Brain microvascular endothelial cell (primary cell): ENCODE measurements at places on chromosomes 5 and 9.

- no peak for DNase-seq
Observed at GRCh38 chr5:113000466-113000865, 23.9 kb downstream of the DCP2 start.

DNA sequence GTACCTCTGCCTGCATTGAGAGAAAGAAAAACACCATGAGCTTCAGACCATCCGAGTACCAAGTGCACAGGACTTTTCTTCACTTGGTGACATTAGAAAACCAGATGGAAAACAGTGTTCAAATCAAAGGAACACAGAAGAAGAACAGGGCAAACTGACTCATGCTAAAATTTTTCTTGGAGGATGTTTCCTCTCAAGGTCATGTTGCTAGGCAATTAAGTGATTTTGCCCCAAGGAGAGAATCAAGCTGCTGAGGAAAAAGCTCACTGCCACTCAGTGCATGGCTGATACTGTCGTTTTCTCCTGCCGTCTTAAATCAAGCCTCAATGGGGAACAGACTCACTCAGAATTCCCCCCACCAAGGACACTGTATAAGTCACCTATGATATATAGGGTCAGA, 57.9 kb upstream of the SIMC1 start:
- DNase-seq: no peak

- no peak for DNase-seq
Observed at GRCh38 chr5:33445798-33446197, 5.0 kb downstream of the TARS1 start.

DNA sequence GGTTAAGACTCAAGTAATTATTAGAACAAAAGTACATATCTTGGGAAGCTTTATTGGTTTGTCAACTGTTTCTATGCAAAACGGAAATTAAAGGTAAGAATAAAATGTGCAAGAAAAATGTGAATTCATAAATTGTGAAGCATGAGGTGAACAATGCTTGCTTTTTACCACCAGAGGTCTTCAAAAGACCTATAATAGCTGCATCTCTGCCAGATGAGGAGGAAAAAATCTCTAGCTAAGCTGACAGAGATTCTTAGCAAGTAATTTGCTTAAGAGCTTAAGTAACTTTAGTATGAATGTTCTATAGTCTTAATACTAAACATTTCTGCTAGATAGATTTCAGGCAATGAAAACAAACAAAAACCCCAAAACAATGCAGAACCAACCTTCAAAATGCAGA, 54.1 kb downstream of the MRPS30 start:
- no peak for DNase-seq

GRCh38 chr5:10468256-10468655, 26.6 kb downstream of the ROPN1L start:
- no peak for DNase-seq

GRCh38 chr5:151264113-151264512, 11.1 kb downstream of the GM2A start:
- DNase-seq: peak; percentile 17

GRCh38 chr5:155270725-155271124, 257.2 kb downstream of the KIF4B start:
- no peak for DNase-seq

GRCh38 chr5:72248410-72248981, 71.5 kb downstream of the MRPS27 start:
- peak; percentile 70 for DNase-seq

DNA sequence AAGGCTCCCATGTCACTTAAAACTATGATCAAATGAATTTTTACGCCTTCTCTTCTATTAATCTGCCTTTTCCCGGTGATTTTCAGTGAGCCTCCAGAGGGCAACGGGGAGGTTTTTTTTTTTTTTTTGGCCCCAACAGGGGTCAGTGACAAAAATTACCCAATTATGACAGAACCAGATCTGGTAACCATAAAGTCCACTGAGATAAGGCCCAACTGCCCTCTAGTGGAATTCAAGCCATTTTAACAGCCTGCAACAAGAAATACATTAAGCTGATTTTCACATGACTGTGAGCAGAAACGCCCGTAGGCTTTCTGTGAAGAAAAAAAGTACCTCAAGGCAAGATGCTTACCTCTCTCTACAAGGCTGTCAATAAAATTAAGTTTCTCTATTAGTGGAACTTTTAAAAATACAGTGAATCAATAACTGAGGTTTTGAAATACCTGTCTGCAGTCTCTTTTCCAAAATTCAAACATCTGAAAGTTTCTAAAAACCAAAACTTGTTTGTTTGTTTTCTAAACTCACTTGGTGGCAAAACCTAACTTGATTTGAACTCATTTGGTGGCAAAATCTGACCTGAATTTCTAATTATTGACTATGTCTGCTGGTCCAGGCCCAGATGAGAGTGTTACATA, 49.7 kb upstream of the FST start:
- peak; percentile 76 for DNase-seq

DNA sequence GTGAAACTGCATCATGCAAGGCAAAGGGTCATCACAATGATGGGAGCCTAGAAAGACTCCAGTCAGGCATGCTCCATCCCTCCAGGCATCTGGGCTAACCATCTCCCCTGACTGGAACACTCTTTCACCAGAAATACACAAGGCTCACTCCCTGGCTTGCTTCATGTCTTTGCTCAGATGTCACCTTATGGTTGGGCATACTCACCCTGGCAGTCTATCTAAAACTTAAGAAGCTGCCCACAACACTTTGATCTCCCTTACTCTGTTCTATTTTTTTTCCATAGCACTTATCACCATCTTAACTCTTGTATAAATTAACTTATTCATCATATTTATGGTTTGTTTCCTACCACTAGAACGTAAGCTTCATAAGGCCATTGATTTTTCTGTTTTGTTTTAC, 90.0 kb downstream of the SPEF2 start:
- no peak for DNase-seq

- no peak for DNase-seq
Observed at GRCh38 chr9:109963079-109963478, 183.1 kb downstream of the PALM2AKAP2 start.

GRCh38 chr5:4306057-4306456, 710.4 kb downstream of the IRX1 start:
- DNase-seq: no peak

- no peak for DNase-seq
Observed at GRCh38 chr9:16449076-16449730, 421.3 kb downstream of the BNC2 start.

DNA sequence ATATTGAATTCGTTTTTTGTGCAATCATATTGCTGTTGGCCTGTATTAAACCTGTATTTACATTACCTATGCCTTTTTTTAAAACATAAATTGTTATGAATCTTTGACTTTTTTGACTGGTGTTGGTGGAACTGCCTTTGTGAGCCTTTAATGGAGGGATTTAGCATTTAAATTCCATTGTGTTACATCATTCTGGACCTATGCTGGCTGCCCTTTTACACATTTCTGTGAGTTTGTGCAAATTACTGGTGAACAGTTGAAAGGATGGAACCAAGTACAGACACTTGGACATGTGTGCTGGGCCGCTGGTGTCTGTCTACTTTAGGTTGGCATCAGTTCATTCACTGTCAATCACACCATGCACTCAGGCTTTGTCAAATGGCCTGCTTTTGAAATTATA, 3.4 kb downstream of the SNX18 start:
- no peak for DNase-seq

DNA sequence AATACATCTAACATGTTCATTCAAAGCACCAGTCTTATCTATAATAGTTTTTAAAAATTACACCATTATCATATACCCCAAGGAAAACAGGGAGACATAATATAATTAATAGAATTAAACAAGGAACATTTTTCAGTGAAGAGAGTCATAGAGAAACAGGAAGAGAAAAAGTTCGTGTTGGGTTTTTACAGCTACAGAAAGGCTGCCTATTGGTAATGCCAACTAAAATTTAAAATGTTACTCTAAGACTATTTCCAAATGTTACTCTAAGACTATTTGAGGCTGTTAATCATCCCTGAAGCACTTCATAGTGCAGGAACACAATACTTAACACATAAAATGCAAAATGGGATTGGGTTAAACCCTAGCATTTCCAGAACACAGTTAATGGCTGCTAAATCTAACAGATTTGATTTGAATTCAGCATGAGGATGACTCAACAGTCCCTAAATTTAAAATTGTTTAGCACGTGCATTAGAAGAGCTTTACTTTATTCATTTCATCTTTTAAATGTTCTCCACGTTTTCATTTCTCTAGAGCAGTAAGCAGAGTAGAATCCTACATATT, 54.5 kb downstream of the OXCT1 start:
- no peak for DNase-seq

DNA sequence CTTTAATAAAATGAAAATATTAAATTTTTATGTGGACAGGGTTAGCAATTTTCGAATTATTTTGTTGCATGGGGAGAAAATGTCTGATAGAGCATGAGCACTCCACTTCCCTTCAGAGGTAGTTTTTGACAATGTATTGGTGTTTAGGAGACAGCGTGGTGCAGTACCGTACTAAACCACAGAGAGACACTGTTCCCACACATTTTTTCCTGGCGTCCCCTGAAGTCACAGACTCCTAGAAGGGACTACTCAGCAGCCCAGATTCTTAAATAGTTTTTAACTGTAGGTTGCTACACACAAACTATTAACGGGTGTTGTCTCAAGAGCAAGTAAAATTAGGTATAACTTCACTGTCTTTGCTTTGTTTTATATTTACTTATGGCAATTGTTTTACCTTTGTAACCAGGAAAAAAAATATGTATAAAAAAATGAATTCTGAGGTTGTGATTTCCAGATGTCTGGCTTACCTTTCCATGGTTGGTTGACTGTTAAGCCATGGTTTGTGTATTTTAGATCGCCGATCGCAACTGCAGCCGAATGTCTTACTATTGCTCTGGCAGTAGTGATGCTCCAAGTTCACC, 171.2 kb downstream of the DOCK8 start:
- DNase-seq: peak; percentile 55

DNA sequence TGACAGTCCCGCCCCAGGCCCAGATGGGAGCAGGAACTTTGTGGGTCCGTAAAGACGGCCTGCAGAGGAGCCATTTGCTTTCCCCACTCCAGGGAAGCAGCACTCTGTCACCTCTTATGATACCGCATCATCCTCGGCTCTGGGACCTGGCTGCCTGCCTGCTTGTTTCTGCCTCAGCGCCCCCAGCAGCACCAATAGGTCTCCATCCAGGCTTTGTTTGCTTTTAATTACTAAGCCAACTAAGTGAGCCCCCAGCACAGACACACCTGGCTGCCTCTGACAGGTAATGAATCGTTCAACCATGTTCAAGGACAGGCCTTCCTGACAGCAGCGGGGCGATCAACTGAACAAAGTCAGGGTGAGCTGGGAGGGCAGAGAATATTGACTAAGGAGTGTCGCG, 141.4 kb downstream of the C5orf15 start:
- DNase-seq: no peak

DNA sequence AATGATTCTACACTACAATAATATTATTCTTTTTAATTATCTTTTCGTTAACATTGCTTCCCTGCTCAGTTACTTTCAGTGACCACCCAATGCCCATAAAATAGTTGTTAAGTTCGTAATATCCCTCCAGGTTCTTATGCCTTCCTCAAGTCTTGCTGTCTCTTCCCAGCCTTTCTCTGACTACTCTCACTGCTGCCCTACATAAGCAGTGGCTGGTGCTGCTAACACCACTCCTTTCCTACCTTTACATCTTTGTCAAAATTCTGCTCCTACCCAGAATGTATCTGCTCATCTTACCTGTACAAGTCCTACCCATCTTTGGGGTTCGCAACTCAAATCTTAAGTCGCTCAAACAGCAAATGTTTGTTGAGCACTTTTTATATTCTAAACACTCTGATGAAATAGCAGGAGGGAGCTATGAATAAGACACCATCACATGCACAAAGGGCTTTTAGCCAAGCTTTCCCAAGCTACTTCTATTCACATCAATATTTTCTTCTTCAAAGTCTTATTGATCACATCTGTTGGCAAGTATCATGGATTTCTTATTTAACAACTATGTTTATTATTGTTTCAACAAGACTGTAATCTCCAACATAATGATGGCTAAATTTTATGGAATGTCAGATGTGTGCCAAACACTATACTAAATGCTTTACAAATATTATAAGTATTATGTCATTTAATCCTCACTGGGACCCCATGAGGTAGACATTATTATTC, 29.5 kb downstream of the SLC25A46 start:
- peak; percentile 11 for DNase-seq

GRCh38 chr9:98931600-98932389, 11.9 kb upstream of the COL15A1 start:
- DNase-seq: no peak

GRCh38 chr9:28050046-28050445, 476.8 kb upstream of the C9orf72 start:
- DNase-seq: no peak

GRCh38 chr9:119761812-119762211, 392.6 kb upstream of the BRINP1 start:
- DNase-seq: no peak

GRCh38 chr5:125766706-125767105, 656.5 kb upstream of the GRAMD2B start:
- no peak for DNase-seq

- DNase-seq: peak; percentile 97
Observed at GRCh38 chr5:167982-168660, 23.2 kb upstream of the LRRC14B start.

GRCh38 chr5:13944560-13945199, at the start of gene DNAH5:
Gene DNAH5, minus strand, starts transcription at chr5:13944688. Its CDS starts 250 bp downstream, at chr5:13944438.
- DNase-seq: no peak

- no peak for DNase-seq
Observed at GRCh38 chr5:151721087-151721646, 34.5 kb upstream of the SPARC start.

- DNase-seq: no peak
Observed at GRCh38 chr5:7321724-7322123, 74.2 kb upstream of the ADCY2 start.

DNA sequence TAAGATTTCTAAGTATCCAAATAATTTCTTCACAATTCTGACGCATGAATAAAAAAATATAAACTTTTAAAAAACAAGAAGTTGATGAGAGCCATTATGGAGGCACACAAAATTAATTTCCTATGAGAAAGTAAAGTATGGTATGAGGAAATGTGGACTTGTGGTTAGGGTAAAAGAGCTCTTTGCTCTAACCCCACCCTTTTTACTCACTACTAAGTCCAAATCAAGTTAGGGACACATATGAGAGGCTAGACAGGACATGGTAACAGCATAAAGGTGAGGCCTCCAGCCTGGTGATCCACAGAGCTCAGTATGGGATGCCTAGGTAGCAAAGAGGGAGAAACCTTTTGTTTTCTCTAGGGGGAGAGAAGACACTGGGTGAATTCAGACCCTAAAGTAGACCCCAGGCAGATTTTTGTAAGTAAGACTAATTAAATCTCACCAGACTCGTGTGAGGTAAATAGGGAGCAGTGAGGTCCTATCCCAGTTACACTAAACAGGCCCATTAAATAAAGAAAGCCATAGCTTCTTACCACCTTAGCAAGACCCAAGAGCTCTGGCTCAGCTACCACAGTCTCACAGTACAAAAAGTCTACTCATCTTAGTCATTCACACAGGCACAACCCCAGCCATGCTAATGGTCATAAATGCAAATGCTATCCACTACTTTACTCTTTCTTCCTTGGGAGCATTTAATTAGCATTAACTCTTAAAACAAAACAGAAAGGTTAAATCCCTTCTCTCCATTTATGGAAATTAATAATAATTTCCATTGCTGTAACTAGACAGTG, 42.6 kb downstream of the MLLT3 start:
- no peak for DNase-seq

- DNase-seq: peak; percentile 87
Observed at GRCh38 chr9:16100537-16101091, 547.8 kb downstream of the CCDC171 start.

GRCh38 chr5:181204113-181204825, 727 bp downstream of the TRIM7 start:
- no peak for DNase-seq

- DNase-seq: peak; percentile 30
Observed at GRCh38 chr5:151627650-151628049, 36.5 kb upstream of the FAT2 start.

- DNase-seq: no peak
Observed at GRCh38 chr5:167412556-167412955, 878.9 kb upstream of the WWC1 start.
